ENCODE measurements at places on chromosomes 3 and 15.

GRCh38 chr3:126618021-126618420, 36.9 kb downstream of the TXNRD3 start:
- DNase-seq, result no peak

DNA sequence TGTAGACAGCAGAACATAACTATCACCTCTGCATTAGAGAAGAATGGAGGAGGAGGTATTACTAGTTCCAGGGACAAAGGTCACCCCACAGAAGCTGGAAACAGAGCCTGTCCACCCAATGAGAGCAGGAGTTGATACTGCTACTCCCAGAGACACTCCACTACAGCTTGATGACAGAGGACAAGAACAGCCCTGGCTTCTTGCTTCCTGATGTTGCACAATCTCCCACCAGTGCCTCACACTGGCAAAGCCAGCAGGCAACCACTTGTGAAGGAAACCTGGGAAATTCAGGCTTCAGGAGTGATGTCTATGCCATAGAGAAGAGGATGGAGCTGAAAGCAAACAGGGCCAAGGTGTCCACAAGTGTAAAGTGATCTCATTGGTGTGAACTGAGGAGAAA, 78.0 kb upstream of the POU1F1 start:
- no peak for DNase-seq

DNA sequence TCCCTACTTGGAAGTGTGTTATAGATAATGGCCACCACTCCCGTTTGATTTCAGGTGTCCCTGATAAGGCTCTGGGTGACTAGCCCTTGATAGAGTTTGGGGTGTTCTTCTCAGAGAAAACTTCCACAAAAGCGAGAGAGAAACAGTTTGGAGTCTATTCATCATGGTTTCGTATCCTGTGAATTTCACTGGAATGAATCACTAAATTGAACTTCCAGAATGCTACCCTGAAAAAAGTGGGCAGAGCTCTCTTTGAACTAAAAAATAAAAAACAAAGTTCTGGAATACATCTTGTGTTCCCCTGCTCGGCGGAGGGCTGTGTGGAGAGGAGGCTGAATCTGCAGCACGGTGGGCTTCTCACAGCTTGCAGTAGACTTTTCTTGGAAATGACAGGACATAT, 52.8 kb upstream of the FAM98B start:
- DNase-seq, result no peak

GRCh38 chr3:119240101-119240590, 532 bp downstream of the B4GALT4 start:
- peak; percentile 14 for DNase-seq

GRCh38 chr3:21508246-21508645, 242.8 kb downstream of the ZNF385D start:
- DNase-seq, result no peak

DNA sequence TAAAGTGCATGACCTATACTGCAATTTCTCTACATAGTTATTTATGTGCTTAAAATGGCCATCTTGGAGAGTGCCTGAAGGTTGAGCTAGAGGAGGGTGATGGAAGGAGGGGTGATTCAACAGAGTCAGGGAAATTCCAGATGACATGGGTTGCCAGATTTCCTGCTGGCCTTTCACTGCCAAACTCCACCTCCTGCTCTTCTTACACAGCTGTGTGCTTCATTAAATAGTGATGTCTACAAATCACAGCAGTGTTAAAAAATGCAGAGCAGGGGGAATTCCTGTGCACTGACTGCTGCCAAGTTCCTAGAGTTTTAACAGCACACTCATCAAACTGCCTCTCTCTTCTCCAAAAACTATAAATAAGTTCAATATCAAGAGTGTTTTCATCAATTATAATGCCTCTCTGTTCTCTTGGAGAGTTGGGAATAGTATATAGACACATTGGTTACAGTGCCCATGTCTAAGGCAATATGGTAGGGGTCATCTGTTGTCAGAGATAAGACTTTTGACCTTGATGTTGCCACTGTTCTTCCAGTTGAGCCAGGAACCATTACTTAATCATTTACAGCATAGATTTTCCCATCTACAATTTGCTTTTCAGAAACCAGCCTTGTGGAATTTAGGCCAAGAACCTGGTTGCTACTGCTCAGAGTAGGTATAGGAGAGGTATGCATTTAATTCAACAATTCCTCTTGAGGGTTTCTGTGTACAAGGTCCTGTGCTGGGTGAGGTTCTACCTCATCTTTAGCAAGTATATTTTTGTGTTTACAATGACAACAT, 79.6 kb downstream of the TP63 start:
- no peak for DNase-seq

- no peak for DNase-seq
These were observed 451.7 kb upstream of the SGO1 start for GRCh38 chr3:20637729-20638128.

GRCh38 chr3:94459167-94459566, 396.3 kb downstream of the NSUN3 start:
- no peak for DNase-seq

- no peak for DNase-seq
These were observed 12.1 kb downstream of the EPHB1 start for GRCh38 chr3:134807189-134807588.

- DNase-seq, result no peak
These were observed 35.0 kb downstream of the ALCAM start for GRCh38 chr3:105401691-105402149.

DNA sequence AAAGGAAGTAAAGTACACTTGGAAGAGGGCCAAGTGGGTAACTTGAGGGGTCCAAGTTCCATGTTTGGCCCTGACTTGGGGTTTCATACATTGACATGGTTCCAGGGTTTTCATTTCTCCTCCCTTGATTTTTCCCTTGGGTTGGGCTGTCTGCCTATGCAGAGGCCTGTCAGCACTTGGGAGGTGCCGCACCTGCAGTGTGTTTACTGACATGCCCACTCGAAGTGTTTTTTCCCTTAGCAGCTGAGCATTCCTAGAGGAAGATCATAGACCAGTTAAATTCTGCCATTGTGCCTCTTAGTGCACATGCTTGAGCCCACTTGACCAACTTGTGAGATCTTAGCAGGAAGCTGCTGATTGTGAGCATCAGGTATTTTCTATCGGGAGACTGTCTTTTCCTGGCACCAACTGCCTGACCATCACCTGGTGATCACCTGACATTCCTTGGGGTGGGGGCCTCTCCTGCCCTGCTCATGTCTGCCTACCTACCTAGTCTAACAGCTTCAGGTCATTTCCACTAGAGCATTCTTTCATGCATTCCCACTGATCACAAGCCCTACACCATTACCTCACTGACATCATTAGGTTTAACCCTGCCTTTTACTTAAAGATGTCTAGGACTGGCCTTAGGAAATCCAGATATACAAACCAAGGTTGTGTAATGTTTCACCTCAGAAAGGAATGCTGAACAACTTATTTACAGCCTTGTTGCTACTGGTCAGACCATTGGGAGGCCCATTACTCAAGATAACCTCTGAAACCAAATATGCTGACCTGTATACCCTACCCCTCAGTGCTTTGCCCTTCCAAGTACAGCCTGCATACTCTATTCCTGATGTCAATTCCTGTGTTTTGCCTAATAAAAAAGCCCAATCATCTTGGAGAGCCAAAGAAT, 68.3 kb downstream of the CD47 start:
- no peak for DNase-seq

- no peak for DNase-seq
These were observed 2.9 kb downstream of the PHC3 start for GRCh38 chr3:170178651-170179050.

- DNase-seq, result no peak
These were observed 973.7 kb downstream of the NSUN3 start for GRCh38 chr3:95036526-95037021.

DNA sequence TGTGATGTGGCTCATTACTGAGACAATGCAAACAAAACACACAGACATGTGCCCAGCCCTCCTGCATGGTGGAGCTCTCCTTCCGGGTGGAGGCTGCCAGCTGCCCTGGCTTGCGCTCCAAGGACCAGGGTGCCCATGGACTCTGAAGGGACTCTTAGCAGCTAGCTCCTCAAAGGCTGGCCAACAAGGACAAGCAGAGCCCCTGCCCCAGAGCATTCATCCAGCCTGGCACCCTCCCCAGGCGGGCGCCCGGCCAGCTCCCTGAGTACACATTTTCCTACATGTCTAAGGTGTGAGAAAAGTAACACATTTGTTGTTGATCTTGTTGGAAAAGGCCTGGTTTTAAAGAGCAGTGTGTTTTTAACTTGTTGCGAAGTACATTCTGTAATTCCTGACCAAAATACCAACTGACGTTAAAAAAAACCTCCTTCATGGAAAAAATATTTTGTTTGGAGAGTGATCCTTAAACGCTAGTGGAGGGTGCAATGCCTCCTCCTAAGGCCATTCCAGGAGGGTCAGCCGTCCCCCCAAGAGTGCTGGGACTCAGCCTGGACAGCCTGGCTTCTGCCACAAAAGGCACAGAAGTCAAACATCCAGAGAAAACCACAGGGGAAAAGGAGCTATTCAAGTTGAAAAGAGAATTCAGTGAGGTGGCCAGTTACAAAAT, 86.9 kb downstream of the KLF15 start:
- DNase-seq, result no peak

- no peak for DNase-seq
These were observed 90.0 kb upstream of the SPATA12 start for GRCh38 chr3:56970461-56970879.

DNA sequence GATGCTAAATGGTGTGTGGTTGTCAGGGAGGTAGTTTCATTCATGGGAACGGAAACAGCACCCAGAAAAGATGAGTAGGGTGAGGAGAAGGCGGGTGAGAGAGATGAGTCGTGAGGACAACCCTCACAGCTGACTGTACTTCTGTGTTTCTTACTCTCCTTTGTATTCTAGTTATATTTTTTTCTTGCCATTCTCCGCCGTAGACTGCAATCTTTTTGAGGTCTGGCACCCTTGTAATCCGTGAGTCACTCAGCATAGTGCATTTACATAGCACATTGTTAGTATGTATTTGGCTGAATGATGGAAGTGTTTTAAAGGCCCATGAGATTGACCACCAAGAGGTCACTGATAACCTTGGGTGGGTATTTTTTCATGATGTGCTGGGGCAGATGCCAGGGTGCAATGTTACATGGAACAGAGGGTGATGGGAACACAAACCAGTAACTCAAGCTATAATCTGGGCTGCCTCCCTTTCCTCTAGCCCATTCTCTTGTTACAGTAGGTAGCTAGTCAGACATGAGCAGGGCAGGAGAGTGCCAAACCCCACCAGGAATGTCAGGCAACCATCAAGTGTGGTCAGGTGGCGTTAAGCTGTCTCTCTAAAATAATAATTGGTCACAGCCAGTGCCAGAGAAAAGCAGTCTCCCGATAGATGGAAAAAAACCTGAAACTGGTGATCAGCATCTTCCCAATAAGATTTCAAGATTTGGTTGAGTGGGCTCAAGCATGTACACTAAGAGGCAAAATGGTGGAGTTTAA, 18.8 kb upstream of the DGKG start:
- DNase-seq, result no peak

DNA sequence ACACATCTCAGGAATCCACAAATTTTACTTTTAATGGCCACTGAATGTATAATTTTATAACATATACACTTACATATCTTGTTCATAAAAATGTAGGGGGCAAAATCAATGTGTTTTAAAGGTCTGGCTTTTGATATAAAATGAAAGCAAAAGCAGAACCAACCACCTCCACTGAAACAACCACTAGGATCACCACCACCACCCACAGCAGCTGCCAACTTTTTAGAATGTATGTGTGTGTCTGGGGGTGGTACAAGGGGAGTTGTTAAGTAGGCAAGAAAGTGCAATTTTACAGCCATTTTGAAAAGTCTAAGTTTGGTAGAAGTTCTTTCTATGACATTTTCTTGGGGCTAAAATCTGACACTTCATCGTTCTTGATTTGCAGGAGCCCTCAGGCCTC, 44.0 kb downstream of the OTOL1 start:
- no peak for DNase-seq

GRCh38 chr3:39166134-39166710, 12.8 kb upstream of the CSRNP1 start:
- no peak for DNase-seq

- no peak for DNase-seq
These were observed 63.9 kb downstream of the IL12A start for GRCh38 chr3:160052385-160053047.

DNA sequence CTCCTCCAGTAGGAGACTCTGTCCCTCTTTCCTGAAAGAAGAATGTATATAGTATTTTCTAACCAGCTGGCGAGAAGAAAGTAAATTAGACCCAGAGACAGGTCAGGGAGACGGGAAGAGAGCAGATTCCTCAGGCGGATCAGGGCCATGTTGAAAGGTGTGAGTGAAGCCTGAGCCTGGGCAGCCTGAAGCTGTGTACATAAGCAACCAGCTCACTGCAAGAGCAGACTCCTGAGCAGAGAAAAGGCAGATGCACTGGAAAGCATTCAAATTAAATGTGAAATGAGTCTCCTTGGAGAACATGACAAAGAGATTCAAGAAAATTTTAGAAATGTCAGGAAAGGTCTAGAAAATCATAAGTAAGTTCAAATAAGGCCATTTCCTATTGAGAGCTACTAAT, 165.8 kb downstream of the GOLIM4 start:
- DNase-seq, result no peak

DNA sequence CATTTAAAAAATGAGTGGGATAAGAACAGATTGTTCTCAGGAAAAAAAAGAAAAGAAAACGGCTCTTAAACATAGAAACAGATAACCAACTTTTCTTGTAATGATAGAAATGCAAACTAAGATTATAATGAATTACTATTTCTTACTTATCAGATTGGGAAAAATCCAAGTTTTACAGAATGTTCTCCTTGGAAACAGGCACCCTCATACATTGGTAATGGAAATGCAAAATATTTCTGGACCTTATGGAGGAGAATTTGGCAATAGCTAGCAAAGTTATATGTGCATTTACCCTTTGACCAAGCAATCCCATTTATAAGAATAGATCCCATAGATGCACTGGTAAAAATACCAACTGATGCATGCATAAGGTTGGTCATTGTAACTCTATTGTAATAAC, 3.7 kb upstream of the ANKDD1A start:
- no peak for DNase-seq

GRCh38 chr3:152480282-152480953, 211.7 kb downstream of the MBNL1 start:
- DNase-seq, result no peak

- DNase-seq, result no peak
These were observed 349.9 kb downstream of the NLGN1 start for GRCh38 chr3:173747427-173747826.

DNA sequence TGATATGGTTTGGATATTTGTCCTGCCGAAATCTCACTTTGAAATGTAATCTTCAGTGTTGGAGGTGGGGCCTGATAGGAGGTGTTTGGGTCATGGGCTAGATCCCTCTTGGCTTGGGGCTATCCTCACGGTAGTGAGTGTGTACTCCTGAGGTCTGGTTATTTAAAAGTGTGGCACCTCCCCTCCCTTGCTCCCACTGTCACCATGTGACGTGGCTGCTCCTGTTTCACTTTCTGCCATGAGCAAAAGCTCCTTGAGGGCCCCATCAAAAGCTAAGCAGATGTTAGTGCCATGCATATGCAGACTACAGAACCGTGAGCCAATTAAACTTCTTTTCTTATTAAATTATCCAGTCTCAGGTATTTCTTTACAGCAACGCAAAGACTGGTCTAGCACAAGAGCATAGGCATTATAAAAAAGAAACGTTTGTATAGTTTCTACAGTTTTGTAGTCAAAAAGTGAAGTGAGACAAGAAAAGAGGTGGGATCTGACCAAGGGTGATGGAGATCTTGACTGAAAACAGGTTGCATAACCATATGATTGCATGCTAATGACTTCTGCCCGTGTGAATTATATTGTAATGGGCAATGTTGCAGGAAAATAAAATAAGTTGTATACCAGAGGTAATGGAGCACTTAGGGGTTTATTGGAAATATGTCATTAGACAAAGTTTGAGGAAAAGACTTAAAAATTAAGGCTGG, 28.5 kb upstream of the CLASP2 start:
- no peak for DNase-seq

Measured in NCI-H446 (cell line).